ENCODE measurements at places on chromosomes 6 and 20.

DNA sequence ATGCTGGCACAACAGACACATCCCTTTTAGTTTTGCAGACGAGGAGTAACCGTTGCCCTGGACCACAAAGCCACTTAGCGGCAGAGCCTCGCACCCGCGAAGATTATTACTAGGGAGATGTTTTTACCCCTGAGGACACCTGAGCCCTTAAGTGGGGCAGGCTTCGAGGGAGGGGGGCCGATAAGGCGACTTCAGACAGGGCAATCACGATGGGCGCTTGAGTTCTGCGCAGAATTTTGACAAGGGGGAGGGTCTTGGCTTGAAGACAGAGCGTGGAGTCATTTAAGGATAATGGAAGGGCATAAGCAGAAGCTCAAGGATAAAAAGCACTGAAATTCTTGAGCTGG is 650 bp upstream of the TTK start:
- no peak for DNase-seq

- DNase-seq: no peak
These were observed 2.6 kb downstream of the TOMM6 start for GRCh38 chr6:41790045-41790444.

DNA sequence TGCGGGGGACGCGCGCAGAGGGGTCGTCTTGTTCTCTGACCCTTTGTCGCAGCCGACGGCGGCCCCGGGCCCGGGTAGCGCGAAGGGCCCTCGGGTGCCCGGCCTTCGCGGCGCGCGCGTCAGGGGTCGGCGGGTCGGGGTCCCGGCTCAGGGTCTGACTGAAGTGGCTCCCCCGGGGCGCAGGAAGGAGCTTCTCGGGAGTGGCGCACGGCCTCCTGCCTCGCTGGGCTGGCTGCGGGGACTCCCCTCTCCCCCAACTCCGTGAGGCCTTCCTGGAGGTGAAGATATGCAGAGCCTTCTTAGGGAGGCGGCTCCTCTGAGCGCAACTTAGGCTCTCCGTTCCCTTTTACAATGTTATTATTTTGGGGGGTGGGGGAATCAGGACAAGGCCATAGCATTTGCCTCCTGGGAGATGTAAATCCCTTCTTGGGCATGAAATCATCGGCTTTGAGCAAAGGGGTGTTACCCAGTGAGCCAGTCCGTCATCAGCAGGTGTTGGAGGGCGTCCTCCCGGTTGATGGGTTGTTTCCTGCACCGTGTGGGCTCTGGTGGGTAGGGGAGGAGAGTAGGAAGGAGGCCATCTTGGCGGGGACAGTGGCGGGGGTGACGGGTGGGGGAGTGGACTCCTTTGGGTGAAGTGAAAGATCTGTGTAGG is 523 bp downstream of the CDS2 start:
- peak; percentile 57 for DNase-seq

GRCh38 chr20:38108986-38109541 is 56.0 kb downstream of the TGM2 start:
- DNase-seq: no peak

- no peak for DNase-seq
These were observed 26.1 kb downstream of the RBCK1 start for GRCh38 chr20:434221-434620.

DNA sequence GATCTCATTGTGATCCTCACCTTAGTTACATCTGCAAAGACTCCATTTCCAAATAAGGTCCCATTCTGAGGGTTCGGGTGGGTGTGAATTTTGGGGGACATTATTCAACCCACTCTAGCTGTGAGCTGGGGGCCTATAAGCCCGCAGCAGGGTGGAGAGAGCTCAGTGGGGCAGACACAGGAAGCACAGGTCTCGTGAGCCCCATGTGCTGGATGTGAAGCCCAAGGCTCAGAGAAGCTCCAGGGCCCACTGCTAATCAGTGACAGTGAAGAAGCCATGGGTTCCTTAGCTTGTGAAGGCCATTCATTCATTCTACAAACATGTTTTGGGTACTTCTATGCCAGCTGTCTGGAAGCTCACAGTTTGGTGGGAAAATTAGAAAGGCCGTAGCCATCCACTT is 47.5 kb downstream of the CHMP4B start:
- no peak for DNase-seq

Data from GM12864 (cell line).